SW 1271 (cell line): ENCODE measurements at places on chromosomes 1 and 21.

DNA sequence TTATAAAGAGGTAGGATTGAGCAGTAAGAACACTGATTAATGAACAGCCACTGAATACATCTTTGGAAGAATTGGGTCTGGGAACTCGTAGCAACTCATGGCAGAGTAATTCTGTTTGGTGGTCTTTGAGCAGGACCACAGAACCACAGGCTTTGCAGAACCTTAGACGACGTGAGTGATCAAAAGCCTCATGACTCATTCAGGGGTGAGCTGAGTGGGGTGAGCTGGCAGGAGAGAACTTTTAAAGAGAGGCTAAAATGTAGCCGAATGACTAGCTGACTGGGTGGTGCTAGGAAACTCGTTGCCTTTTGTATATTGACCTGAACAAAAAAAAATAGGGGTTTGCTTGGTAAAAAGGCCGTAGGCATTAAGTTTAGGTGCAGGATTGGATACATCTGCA is 313.8 kb downstream of the TGFB2 start:
- no peak for DNase-seq

GRCh38 chr1:156692925-156693847 is 12.2 kb downstream of the CRABP2 start:
- no peak for DNase-seq

- no peak for DNase-seq
Measured at GRCh38 chr1:200245473-200245872, 164.4 kb downstream of the ZNF281 start.

GRCh38 chr1:159951551-159951950 is 2.5 kb downstream of the SLAMF9 start:
- DNase-seq: no peak

GRCh38 chr1:91098299-91098906 is 76.6 kb upstream of the ZNF644 start:
- no peak for DNase-seq

DNA sequence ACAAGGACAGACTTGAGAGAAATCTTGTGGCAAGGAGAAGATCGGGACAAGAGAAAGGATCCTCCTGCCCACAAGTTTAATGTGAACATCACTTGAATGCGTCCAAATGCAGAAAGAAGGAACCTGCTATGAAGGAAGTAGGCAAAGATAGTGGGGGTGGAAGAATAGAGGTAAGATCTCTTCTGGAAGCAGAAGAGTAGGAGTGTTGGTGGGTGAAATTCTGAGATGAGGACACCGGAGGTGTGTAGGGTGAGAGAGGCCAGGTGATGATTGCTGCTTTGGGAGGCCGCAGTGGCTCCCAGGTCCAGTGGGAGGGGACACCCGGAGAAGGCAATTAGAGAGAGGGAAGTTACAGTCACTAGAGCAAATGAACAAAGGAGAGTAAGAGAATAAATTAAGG is 6.8 kb downstream of the RYR2 start:
- DNase-seq: no peak

- no peak for DNase-seq
Measured at GRCh38 chr1:15477646-15478212, 1.8 kb downstream of the CELA2B start.

GRCh38 chr1:208108646-208109330 is 135.4 kb downstream of the PLXNA2 start:
- no peak for DNase-seq

GRCh38 chr1:25744140-25744581 is 55.8 kb upstream of the SELENON start:
- DNase-seq: no peak
